CD4-positive, alpha-beta memory T cell (primary cell): ENCODE measurements at places on chromosomes 11 and 22. TPM values are rescaled to one million over a fixed set of nuclear protein-coding genes. Genes with fewer than 3 reads are reported as not detected.

DNA sequence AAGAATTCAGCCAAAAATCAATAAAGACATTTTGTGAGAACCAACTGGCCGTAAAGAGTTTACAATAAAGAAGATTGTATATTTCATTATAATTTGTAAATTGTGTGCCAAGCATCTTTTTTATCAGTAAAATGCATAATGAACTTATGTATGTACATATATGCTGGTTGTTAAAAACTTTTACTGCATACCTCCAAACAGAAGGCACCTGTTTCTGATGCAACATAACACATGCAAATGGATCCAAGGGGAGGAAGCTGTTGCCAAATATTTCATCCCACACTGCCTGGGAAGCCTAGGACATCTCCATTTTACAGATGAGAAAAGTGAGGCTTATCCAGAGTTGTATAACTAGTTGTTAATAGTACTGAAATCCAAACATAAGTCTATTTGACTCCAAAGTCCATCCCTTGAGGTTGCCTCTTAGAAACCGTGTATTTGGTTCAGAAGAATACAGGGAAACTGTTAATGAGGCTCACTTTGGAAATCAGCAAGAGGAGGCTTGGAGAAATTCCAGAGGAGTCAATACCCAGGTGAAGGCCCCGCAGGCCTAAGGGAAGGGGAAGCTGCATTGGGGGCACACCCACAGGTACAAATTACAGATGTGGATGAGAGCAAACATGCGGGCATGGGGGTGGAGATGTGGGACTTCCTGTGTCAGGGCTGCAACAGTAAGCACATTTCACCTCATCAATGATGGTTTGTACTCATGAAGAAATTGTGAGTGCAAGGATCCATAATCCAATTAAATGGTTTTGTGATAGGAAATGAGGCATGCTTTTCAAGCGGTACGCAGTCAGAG is 51.1 kb downstream of the RCN1 start:
- no peak overlapping the region for H3K27ac ChIP-seq
- no peak for DNase-seq
- no peaks in the 10 kb centered on the region for H3K4me1 ChIP-seq
- no peaks in the 10 kb centered on the region for H3K36me3 ChIP-seq
- no peaks in the 10 kb centered on the region for H3K27me3 ChIP-seq

GRCh38 chr11:74205181-74205580 is 34.1 kb downstream of the PPME1 start:
- no peaks in the 10 kb centered on the region for H3K4me1 ChIP-seq
- H3K27me3 ChIP-seq: no peaks in the 10 kb centered on the region
- no peak overlapping the region for H3K4me3 ChIP-seq
- no peak for DNase-seq
- peaks cover 13% of the 10 kb centered on the region for H3K36me3 ChIP-seq

GRCh38 chr22:30247974-30248373 is 1.4 kb upstream of the LIF start:
- no peak overlapping the region for H3K4me3 ChIP-seq
- H3K27me3 ChIP-seq: no peaks in the 10 kb centered on the region
- no peak for DNase-seq
- H3K36me3 ChIP-seq: no peaks in the 10 kb centered on the region
- H3K27ac ChIP-seq: no peak overlapping the region
- peaks cover 48% of the 10 kb centered on the region for H3K4me1 ChIP-seq

DNA sequence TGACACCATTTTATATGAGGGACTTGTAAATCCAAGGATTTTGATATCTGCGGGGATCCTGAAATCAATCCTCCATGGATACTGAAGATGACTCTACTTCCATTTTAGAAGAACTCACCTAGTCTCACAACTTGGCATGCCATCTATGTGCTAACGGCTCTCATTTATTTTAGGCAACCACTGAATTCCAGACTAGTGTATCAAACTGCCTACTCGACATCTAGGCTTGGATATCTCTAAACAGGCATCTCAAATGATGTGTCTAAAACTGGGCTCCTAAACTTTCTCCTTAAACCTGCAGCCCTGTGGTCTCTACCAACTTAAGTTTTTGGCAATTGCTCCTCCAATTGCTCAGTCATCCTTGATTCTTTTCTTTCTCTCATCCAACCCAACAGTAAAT is 31.2 kb upstream of the CLNS1A start:
- DNase-seq: no peak
- no peak overlapping the region for H3K27ac ChIP-seq
- no peaks in the 10 kb centered on the region for H3K4me1 ChIP-seq
- H3K27me3 ChIP-seq: no peaks in the 10 kb centered on the region
- peaks cover 45% of the 10 kb centered on the region for H3K36me3 ChIP-seq

GRCh38 chr11:120229451-120230424 is 10.2 kb upstream of the POU2F3 start:
- no peaks in the 10 kb centered on the region for H3K4me1 ChIP-seq
- no peaks in the 10 kb centered on the region for H3K36me3 ChIP-seq
- no peak overlapping the region for H3K4me3 ChIP-seq
- no peaks in the 10 kb centered on the region for H3K27me3 ChIP-seq
- DNase-seq: no peak

DNA sequence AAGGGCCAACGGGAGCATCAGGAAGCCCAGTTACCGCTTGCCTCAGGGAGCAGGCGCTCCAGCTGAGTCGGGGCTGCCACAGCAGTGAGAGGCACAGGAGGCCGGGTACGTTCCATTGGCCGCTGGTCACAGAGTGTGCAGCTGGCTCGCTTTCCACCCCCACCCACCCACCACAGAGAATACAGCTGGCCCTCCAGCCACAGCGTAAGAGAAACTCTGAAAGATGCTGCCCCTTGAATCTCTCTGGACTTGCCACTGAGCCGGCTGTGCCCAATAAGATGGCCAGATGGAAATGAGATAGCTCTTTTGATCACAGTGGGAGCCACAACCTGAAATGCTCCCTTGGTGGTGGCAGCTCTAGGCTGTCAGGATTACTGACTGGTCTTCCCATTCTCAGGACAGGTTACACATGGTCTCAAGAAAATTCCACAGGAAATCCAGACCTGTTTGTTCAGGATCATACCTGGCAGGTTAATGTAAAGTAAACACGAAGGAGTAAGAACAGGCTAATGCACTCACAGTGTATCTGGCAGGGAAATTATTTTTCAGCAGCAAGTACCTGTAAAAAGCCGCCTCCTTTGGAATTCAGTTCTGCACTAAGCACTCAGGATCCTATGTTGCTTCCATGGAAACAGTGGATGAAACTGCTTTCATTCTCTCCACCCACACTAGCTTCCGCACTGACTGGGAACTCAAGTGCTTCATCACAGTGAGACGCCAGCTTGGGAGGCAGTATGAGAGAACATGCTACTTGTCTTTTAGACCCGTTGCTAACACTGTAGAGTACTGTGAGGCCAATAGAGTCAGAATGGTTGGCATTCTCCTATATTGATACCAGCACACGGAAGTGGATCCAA is 16.5 kb downstream of the SIAE start:
- no peaks in the 10 kb centered on the region for H3K36me3 ChIP-seq
- H3K27me3 ChIP-seq: no peaks in the 10 kb centered on the region
- DNase-seq: no peak

DNA sequence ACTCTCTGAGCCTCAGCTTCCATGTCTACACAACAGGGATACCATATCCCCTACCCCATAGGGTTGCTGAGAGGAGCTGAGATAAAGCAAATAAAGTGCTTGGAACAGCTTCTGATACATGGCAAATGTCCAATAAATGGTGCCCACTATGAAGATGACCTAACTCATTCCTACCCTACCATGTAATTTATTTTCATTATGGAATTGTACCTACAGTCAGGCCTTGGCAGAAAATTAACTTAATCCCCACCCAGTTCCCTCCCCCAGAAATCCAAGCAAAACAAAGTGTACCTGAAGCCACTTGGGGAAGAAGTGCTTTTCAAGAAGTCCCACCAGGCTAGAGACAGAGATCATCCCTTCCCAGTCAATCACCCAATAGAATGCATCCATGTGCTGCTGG is 10.8 kb downstream of the SRRD start:
- H3K27ac ChIP-seq: no peak overlapping the region
- no peaks in the 10 kb centered on the region for H3K4me1 ChIP-seq
- DNase-seq: no peak
- no peaks in the 10 kb centered on the region for H3K27me3 ChIP-seq

- H3K36me3 ChIP-seq: no peaks in the 10 kb centered on the region
- H3K27ac ChIP-seq: no peak overlapping the region
- no peak overlapping the region for H3K4me3 ChIP-seq
- no peaks in the 10 kb centered on the region for H3K4me1 ChIP-seq
- DNase-seq: no peak
Measured at GRCh38 chr11:79206951-79207350, 233.9 kb downstream of the TENM4 start.

DNA sequence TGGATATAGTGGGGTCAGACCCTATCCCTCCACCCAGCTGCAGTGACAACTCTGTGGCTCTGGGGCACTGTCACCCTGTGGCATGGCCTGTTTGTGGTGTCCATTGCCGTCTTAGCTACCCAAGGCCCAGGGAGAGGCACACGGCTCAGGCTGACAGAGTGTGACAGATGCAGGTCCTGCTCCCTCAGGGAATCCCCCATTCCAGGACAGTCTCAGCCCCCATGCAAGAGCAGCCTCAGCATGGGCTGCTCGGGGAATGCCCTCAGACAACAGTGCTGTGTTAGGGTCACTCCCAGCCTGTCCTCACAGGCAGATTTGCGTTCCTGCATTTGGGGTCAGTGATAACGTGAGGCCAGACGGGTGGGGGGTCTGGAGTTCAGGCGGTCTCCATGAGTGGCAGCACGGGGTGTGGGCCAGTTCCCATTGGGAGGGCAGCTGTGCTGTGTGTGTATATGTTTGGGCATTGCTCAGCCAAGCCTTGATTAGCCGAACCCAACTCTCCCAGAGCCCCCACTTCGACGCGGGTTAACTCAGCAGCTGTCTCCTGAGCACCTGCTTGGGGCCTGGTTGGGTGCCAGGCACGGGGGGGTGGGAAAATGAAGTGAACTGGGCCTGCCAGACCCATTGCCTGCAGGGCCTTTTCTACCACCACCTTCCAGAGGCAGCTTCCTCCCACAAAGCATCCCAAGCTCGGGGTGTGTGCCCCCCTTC is 5.3 kb upstream of the KCNQ1OT1 start:
- DNase-seq: no peak
- H3K27ac ChIP-seq: no peak overlapping the region
- H3K36me3 ChIP-seq: no peaks in the 10 kb centered on the region
- no peak overlapping the region for H3K4me3 ChIP-seq

DNA sequence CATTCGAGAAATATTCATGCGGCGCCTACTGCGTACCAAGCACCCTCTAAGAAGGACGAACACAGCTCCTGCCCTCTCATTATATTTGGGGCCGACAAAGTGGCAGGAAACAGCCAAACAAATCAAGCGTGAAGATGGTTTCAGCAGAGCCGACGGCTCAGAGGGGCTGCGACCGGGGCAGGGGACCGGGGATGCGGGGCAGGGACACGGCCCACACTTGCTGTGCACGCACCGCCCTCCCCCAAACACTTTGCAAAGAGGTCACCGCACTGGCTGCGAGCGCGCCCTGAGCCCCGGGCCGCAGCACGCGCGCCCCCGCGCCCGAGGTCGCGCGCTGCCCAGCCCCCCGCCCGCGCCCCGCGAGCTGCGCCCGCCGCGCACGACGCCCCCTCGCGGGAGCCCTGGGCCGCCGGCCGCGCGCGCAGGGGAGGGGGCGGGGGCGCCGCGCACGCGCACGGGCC is 255 bp upstream of the SYNGR1 start:
- H3K36me3 ChIP-seq: no peaks in the 10 kb centered on the region
- peaks cover 4% of the 10 kb centered on the region for H3K4me1 ChIP-seq
- H3K27me3 ChIP-seq: peaks cover 9% of the 10 kb centered on the region
- no peak overlapping the region for H3K27ac ChIP-seq

DNA sequence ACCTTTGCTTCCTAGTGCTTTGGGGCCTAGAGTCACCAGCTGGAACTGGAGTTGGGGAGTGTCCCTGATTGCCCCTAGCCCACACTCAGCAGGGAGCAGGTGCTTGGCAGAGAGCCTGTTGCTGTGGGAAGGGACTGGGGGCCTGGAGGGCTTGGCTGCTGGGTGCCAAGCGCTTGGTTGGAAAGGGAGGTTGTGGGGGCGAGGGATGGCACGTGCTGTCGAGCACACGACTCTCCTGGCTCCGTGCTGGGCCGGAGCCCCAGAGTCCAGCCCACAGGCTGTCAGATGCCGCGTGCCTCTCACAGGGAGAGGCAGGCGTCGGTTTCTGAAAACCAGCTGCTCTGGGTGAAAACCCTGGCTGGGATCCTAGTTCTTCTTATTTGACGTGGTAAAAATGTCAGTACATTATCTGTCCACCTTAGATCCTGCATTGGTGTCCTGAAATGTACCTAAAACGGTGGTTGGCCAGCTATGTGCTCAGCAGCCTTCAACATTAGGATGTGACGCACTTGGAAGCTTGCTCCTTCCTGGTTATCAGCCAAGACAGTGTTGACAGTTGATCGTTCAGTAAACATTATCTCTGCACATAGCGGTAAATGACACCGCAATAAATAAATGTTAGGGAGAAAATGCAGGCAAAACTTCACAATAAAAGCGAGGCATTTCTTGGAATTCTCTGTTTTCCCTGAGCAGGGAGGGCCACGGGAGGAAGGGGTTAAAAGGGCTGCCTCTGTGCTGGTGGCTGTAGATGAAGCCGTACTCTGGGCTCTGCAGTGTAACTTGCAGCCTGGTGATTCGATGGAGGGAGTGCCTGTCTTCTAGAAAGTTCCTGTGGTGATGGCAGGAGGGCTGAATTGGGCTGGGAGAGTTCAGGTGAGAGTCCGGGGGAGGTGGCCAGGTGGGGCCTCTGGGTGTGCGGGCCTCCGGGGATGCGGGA is 29.2 kb downstream of the GRAMD4 start:
- H3K4me1 ChIP-seq: peaks cover 11% of the 10 kb centered on the region
- no peaks in the 10 kb centered on the region for H3K36me3 ChIP-seq
- no peak for DNase-seq
- H3K27me3 ChIP-seq: no peaks in the 10 kb centered on the region
- H3K27ac ChIP-seq: no peak overlapping the region

The GAB4 gene
- polyA plus RNA-seq: not detected

The MMP3 gene
- polyA plus RNA-seq: not detected

The KCNJ11 gene
- 0.24 TPM for polyA plus RNA-seq

The OR52N4 gene
- polyA plus RNA-seq: 0.60 TPM

The KCNE3 gene
- polyA plus RNA-seq: not detected

The DUSP18 gene
- 12.4 TPM for polyA plus RNA-seq

The SPDYC gene
- not detected for polyA plus RNA-seq
